NCI-H1092 (cell line): ENCODE measurements at places on chromosomes 12 and 14.
A peak's percentile ranks its signal among the peaks of the same experiment; 100 is the strongest.

DNA sequence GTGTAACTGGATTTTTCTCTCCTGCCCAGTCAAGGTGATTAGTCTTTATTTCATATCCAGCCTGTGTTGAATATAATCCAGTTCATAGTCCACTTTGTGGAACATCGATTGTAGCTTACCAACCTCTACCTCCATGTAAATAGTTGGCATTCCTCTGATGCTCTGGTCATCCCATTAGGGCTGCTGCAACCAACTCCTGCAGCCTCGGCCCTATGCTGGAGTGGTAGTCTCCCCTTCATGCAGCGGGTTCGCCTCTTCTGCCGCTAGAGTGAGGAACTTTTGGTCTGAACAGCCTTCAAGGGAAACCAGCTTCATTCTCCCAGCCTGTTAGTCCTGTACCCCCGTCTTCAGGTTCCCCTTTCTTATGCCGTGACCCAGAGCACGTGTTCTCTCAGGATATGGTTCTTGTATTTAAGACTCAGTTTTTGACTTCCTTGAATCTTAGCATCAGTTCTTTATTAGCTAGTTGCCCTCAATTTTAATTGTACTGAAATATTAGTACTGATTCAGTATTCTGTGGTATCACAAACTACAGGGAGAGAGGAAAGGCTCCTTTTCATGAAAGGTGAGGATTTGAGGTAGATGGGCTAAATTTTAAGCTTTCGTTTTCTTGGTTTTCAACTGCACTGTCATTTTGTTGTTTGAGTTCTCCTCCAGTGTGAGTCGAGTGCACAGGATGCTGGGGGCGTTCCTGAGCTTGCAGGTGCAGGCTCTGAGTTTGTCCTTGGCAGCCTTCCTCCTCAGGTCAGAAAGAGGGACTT, 33.2 kb downstream of the ZNF664 start:
- DNase-seq: no peak

DNA sequence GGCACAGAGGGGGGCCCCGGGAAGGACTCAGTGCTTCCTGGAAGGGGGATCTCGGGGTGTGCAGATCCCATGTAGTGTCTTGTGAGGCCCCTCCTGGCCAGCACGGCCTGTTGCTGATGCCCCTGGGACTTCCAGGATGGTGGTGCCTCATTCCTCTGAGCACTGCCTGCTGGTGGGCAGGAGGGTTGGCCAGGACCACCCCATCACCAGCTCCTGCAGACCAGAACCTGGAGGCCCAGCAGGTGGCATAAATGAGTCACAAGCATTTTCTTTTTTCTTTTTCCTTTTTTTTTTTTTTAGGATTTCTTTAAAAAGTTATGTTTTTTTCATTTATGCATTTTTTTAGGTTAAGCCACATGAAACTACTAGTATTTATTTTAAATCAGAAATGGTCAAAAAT, 8.0 kb downstream of the MMP17 start:
- DNase-seq: no peak

DNA sequence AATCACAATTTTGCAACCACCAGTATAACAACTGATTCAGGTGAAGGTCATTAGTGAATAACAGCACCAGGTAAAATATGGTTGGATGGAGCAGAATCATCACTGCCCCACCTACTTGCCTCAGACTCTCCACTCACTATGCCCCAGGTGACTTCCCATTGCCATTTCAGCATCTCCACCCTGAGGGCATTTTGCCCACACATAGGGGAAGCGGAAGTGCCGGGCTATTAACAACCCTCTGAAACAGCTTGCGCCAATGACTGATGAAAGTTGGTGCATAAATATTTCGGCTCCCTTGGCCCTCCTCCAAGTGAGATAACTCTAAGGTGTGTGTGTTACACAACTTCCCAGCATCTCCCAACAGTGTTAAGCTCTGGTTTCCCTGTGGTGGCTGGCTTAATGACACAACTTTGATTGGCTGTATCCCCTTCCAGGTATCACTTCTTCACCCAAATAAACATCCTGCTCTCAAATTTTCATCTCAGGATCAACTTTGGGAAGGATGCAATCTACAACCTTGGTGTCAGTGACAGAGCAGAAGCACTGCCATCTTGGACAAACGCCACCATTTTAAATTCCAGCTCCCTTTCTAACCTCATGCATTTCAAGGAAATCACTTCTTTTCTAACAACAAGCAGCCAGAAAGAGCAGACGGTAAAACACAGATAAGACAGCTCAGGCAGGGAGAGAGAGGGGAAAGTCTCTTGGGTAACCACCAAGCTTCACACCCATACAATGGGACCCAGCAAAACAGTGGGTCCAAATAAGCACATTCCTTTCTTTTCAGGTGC, 73.6 kb upstream of the PPP2R5C start:
- no peak for DNase-seq

DNA sequence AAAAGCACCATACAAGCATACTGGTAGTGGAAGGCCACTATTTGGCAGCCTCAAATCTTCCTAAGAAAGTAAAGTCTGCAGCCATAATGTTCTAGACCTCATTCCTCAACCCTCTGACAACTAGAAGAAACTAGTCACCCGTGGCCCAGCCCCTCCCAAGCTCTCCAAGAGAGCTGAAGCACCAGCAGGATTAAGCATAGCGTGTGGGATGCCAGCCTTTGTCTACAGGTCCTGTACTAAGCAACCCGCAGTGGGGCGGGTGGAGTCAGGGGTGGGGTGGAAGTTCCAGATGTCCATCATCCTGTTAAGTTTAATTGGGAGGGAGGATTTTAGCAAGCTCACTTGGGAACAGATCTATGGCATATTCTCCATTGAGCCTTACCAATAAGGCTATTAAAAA, 14.2 kb downstream of the SLC11A2 start:
- DNase-seq: no peak

DNA sequence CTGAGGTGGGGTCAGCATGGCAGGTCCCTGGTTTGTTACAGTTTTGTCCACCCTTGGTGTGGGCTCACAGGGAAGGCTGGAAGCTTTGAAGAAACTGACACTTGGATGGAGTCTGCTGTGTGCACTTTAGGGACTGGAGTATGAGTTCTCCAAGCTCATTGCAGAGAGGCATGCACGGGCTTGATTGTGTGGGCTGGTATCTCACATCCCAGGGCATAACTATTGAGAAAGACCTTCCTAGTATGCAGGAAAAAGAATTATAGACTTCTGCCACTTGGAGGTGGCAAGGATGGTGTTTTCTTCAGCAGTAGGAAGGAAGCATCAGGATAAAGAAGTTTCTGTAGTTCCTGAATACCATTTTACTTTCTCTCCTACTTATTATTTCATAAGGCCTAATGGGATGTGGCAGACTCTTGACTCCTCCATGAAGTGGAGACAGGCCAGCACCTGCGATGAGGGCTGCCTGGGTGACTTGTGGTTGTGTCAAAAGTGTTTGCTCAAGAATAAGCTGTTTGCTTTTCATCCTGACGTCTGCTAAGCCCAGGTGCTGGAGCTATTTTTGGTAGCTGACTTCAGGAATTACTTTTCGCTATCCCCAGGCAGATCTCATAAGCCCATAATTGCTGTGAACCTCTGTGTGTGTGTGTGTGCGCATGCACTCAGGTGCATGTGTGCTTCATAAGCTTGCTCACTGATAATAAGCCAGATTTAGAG, 125.8 kb downstream of the KTN1 start:
- DNase-seq: peak; percentile 68

GRCh38 chr12:56346675-56347074, 8.0 kb downstream of the IL23A start:
- no peak for DNase-seq

GRCh38 chr14:88993946-88994345, 169.5 kb downstream of the TTC8 start:
- no peak for DNase-seq

DNA sequence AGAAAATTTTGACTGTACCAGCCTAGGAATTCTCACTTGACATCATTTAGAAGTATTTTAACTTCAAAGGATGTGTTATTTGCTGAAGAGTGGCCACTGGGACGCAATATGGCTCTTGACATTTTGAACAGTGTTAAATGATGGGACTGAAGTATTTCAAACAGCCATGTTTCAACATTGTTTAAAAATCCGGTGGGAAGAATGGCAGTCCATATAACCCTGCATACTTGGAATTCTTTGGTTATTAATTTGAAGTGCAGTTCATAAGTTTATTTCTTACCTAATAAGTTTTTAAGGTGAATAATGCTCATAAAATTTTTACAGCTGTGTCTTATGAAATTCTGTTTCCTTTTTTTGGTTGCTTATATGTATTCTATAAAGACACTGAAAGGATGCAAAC, 8.3 kb downstream of the TMTC2 start:
- DNase-seq: no peak

- DNase-seq: no peak
Observed at GRCh38 chr12:84135586-84136279, 776.9 kb downstream of the SLC6A15 start.

DNA sequence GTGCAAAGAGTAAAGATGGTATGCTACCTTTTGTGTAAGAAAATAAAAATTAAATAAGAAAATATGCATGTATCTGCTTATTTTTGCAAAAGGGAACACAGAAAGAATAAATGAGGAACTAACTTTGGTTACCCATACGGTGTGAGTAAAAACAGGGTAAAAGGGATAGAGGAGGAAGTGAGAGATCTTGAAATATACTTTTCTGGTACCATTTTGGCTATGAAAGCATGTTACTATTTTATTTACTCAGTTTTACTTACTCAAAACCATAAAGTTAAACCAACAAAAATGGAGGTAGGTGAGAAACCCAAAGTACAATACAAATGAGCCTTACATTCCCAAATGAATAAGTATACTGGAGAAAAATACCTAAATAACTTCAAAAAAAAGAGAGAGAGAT, 122.0 kb upstream of the EGLN3 start:
- no peak for DNase-seq

GRCh38 chr14:99192028-99192621, 79.9 kb downstream of the BCL11B start:
- peak; percentile 53 for DNase-seq

GRCh38 chr12:71954083-71954778, 15.6 kb downstream of the TPH2 start:
- no peak for DNase-seq

DNA sequence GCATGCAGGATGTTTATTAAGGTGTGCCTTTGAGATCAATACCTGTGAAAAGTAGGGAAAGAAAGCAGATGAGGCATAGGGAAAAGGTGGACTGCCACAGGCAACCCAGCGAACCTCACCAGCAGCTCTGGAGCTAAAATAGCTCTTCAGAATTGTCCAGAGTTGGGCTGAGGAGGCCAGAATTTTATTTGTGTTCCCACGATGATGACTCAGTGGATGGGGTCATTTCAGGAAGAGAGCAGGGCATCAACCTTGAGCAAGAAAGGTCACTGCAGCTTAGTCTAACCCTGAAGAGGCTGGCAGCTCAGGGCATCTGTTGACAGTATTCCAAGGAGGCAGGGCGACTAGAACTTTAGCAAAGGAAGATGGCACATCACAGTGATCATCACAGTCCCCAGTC, 696.1 kb downstream of the DIO2 start:
- no peak for DNase-seq

GRCh38 chr12:88416786-88417185, 163.5 kb downstream of the KITLG start:
- DNase-seq: peak; percentile 35

- no peak for DNase-seq
Observed at GRCh38 chr12:12488296-12488695, 74.4 kb downstream of the DUSP16 start.

DNA sequence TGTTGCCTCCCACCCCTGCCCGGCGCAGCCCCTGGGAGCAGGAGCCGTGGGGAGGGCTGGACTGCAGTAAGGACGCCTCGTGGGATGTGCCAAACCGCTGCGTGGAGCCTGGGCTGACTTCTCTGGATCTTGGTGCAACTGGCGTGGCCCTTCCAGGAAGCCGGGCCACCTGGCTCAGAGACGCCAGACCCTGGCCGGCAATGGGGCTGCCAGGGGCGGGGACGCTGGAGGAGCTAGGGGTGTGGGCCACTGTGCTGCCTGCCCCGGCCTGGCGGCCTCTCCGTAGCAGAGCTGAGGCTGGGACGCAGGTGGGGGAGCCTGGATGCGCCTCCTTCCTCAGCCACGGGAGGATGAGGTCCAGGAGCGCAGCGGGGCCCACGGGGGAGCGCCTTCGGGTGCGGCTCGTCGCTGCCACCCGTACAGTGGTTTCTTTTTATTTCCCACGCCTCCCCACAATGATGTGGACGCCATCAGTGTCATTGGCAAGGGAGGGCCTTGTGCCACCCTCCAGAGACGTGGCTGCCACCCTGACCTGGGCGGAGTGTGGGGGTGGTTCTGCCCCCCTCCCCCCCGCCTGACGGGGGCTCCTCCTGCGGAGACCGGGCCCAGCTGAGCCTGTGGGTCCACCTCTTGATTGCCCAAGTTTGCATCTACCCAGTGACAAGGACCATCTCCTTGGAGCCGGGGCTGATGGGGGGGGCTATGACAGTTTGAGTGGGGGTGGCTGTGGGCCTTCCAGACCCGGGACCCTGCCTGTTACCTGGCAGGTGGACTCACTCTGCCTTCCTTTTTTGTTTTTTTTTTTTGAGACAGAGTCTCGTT, 11.3 kb downstream of the DDX51 start:
- DNase-seq: no peak

DNA sequence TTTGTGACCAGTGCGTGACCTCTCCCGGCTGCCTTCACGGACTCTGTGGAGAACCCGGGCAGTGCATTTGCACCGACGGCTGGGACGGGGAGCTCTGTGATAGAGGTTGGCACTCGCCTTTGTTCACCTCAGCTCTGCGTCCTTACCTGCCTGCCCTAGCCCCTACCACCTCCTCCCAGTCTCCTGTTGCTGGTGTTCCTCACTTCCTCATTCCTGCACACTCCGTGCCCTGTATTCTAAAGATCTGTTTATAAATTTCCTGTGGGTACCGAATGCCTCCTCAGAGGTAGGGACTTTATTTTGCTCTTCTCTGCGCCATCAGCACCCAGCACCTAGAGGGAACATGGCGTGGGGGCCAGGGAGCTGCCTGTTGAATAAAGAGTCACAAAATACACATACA, 2.3 kb downstream of the DLK1 start:
- DNase-seq: no peak

GRCh38 chr14:104852280-104852663, 12.8 kb upstream of the CEP170B start:
- no peak for DNase-seq

- DNase-seq: no peak
Observed at GRCh38 chr12:101923045-101923718, 45.8 kb downstream of the DRAM1 start.
